ENCODE measurements at places on chromosomes 13 and 19.
A peak's percentile ranks its signal among the peaks of the same experiment; 100 is the strongest.

GRCh38 chr13:112890316-112891145 lies 78.5 kb upstream of the MCF2L start:
- no peak for DNase-seq

DNA sequence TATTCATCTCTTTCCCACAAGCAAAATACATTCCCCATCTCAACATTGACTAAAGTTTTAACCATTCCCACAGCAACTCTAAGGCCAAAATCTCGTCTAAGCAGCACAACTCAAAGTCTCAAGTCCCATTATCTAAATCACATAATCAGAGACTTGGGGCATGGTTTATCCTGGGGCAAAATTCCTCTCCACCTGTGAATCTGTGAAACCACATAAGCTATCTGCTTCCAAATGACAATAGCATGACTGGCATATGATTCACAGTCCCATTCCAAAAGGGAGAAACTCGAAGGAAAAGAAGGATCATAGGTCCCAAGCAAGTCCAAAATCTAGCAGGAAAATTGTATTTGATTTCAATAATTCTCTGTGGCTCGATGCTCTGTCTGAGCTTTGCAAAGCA lies 73.0 kb downstream of the ANKRD10 start:
- no peak for DNase-seq

- DNase-seq, result no peak
Measured at GRCh38 chr13:113774177-113775107, 15.4 kb downstream of the TMEM255B start.

- DNase-seq, result no peak
Measured at GRCh38 chr13:62033934-62034333, 618.3 kb upstream of the PCDH20 start.

- peak; percentile 58 for DNase-seq
Measured at GRCh38 chr13:51453959-51454703, 1.3 kb upstream of the INTS6 start.

DNA sequence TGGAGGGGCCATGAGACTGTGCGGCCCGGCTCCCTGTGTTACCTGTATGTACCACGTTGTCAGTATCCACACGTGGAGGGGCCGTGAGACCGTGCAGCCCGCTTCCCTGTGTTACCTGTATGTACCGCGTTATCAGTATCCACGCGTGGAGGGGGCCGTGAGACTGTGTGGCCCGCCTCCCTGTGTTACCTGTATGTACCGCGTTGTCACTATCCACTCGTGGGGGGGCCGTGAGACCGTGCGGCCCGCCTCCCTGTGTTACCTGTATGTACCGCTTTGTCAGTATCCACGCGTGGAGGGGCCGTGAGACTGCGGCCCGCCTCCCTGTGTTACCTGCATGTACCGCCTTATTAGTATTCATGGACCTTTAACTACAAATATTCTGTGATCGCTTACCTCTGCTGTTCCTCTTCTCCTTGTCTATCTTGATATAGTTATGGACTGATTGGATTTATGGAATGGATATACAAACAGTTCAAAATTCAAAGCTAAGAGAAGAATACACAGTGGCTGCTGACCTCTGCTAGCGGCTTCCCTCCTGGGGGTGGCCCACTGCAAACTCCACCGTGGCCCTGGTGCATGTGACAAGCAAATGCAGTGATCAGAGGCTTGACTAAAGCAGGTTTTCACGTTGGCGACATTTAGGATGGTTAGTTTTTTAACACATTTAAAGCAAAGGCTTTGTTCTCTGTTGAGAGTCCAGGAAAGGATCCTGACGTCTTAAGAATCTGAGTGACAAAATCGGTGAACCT lies 38.7 kb downstream of the ATP11A start:
- no peak for DNase-seq

- DNase-seq, result no peak
Measured at GRCh38 chr13:67227131-67227983, 2.8 kb downstream of the PCDH9 start.

DNA sequence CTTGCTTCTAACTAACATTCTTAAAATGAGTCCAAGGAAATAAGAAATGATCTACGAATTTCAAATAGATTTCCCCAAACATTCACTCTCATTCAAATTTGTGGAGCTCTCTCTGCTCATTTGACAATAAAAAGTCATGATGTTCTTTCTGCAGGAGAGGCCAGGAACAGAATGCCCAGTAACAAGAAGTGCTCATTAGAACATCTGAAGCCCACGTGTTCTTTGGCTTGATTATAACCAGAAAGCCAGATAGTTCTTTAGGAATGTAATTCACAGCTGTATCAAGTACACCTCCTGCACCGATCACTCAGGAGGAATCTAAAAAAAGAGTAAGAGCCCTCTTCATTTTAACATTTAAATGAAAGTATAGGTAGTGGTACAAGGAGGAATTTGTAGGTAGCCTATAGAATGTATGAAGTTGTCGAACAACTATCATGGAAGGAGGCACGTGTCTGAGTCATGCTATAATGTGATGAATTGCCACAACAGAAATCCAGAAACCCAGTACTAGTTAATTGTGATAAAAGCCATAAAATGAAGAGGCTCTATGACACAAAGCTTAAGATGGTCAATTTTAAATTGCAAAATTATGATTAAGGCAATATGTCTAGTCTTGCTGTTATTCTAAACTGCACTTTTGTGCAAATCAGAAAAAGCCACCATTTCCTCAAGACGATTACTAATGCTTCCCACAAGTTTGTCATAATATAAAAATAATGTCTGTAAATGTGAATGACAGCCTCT lies 12.8 kb downstream of the MEDAG start:
- DNase-seq, result no peak

GRCh38 chr13:91882918-91883317 lies 484.5 kb downstream of the GPC5 start:
- DNase-seq, result no peak

- no peak for DNase-seq
Measured at GRCh38 chr19:43934055-43934984, 762 bp downstream of the ZNF45 start.

All from activated CD4-positive, alpha-beta T cell treated with anti-CD3 and anti-CD28 coated beads for 4 hours (primary cell).